ENCODE measurements at places on chromosomes 7 and 10.

GRCh38 chr7:107090457-107090856, 46.0 kb downstream of the PRKAR2B start:
- no peak for DNase-seq

DNA sequence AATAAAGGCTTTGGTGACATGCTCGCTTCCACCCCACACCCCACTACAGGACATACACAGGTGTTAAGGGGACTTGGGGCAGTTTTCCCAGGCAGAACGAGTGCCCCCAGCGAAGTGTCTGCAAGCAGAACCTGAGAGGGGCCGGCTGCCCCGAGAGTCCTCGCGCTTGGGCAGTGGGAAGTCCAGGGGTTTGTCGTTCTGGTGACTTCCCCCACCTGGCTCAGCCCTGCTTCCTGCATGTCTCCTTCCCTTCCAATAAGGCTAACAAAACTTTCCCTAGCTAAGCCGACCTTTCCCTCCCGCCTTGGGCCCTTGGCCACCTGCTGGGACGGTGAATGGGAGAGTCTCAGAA, 916 bp downstream of the VWA2 start:
- no peak for DNase-seq

GRCh38 chr10:103449208-103450144, 2.7 kb downstream of the CALHM2 start:
- DNase-seq: no peak

DNA sequence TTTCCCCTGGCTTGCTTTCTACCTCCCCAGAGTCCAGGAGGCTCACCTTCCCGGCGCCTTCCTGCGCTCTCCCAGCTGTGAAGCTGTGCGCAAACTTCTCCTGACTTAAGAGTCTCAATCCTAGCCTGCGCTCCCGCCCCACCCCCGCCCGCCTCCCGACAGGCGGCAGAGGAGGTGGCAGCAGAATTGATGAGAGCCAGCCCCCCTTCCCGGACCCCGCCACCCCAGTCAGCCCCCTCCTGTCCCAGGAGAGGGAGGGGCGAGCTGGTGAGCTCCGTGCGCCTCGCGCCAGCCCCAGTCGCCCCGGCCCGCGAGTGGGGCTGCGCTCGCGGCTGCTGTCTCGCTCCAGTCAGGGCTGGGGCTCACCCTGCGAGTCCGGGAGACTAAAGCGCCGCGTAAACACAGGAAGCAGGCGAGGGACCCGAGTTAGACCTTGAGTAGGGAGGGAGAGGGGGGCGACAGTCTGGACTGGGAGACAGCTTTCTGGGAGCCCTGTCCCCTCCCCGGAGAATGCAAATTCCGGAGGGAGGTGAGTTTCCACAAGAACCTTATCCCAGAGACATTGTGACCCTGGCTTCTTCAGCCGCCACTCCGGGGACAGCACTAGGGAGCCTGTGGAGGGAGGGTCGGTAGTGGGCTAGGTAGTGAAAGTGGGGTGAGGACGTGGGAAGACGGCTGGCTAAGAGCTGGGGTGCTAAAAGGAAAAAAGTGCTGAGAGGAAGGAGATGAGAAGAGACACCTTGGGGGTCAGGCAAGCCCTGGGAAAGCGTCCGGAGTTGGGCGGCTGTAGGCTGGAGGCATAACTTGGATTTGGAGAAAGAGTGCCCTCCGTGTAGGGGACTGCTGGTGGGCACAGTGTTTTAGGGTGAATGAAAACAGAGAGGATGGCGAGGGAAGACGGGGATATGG, at the start of gene CALCR:
CALCR (minus strand) TSS at position 79 of the 909 bp plus-strand sequence. CDS start 87,743 bp downstream, outside the sequence.
- no peak for DNase-seq

DNA sequence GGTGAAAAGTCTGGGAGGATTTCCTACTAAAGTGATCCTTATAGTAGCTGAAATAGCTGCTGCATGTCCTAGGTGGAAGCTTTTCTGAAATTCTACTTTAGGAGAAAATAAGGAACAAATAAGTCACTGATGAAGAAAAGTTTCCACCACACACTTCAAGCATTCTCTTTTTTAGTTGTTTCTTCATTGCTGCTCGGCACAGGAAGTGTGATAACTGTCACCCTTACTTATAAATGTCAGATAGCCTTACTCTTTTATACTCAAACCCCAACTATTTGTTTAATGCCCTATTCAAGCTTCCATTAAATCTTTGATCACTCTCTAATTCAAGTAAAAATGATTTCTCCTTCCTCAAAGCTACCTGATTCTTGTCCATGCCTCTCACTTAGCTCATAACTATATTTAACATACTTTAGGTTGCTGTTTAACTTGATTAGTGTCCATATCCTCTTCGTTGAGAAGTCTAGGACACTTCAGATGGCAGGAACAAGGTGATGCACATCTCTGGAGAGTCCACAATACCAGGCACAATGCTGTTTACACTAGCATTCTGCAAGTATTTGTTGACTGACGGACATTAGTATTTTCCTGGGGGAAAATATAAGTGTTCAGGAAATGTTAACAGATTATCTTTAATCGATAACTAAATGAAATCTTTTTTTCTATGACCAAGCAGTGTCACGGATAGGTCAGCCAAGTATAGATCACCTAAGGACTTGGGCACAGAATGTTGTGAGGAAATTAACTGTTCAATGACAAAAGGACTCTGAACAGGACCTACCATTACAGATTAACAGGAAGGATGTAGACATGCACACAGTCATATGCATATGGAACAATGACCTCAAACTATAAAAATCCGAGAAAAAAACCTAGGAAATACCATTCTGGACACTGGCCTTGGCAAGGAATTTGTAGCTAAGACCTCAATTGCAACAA, 67.4 kb downstream of the ZNF438 start:
- no peak for DNase-seq

DNA sequence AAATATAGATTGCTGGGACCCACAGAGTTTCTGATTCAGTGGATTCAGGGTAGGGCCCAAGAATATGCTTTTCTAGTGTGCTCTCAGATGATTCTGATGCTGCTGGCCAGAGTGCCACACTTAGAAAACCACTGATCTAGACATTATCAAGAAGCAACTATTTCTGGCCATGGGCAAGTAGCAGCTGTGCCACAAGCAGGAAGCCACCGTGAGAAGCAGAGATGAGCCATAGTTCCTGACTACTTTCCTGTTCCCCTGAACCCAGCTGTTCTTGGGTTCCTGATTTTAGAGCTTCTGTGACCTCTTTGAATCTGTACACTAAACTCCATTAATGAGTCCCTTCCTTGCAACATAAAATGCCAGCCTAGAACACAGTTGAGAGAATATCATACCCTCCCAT, 38.1 kb upstream of the PIK3AP1 start:
- no peak for DNase-seq

- no peak for DNase-seq
Observed at GRCh38 chr7:29287366-29287765, 92.8 kb downstream of the CHN2 start.

GRCh38 chr7:66682350-66683093, 53.8 kb downstream of the KCTD7 start:
- peak; percentile 33 for DNase-seq

- DNase-seq: no peak
Observed at GRCh38 chr10:79982362-79982800, 33.5 kb upstream of the SFTPD start.

DNA sequence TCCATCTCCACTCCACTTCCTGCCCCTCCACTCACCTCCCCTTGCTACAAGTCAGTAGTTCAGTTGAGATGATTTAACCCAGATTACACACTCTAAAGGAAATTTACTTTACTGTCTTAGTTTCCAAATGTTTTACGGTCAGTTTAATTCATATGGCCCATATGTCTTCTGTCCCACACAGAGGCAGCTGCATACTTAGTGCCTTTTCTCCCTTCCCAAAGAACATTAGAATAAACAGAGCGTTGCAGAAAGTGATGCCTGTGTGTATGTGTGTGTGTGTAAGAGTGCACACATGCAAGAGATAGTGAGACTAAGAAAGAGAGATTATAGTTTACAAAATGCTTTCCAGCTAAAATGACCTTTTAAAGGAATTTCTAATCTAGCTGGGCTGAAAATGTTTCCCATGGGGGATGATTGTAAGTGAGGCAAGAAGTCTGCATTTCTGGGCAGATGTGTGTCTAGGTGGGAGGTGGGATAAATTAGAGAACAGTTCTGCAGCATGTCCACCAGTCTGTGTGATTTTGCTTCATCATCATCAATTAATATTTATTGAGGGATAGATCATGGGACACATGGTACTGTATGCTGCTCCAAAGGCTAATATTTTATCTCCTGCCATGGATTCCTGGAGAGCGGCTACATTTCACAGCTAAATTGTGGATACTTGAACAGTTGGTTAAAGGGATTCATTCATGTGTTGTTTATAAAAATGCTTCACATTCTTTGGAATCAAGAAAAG, 81.5 kb downstream of the NXPH1 start:
- DNase-seq: no peak

DNA sequence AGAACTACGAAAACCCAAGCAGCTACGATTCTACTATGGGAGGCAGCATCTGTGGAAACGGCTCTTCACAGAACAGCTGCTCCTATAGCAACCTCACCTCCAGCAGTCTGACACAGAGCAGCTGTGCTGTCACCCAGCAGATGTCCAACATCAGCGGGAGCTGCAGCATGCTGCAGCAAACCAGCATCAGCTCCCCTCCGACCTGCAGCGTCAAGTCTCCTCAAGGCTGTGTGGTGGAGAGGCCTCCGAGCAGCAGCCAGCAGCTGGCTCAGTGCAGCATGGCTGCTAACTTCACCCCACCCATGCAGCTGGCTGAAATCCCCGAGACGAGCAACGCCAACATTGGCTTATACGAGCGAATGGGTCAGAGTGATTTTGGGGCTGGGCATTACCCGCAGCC, 81.6 kb upstream of the SAMD8 start:
- no peak for DNase-seq

DNA sequence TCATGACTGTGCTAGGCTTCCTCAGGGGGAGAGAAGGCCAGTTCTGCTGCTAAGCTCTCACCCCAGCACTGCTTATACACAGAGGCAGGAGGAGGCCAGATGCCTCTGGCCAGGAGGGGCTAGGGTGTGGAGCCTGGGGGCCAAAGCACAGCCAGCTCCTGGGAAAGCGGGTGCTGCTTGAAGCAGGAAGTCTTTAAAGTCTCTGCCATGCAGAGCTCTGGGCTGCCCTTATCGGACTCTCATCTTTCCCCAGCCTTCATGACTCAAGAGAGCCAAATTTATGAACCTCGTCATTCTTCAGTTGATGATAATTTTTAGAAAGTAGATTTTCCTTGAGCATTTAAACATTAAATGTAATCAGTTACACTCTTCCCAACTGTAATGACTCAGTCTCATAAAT, 11.2 kb upstream of the TSPAN14 start:
- no peak for DNase-seq

- no peak for DNase-seq
Observed at GRCh38 chr10:21183025-21183424, 285.9 kb upstream of the NEBL start.

GRCh38 chr10:32976338-32976737, 18.3 kb upstream of the ITGB1 start:
- DNase-seq: no peak

DNA sequence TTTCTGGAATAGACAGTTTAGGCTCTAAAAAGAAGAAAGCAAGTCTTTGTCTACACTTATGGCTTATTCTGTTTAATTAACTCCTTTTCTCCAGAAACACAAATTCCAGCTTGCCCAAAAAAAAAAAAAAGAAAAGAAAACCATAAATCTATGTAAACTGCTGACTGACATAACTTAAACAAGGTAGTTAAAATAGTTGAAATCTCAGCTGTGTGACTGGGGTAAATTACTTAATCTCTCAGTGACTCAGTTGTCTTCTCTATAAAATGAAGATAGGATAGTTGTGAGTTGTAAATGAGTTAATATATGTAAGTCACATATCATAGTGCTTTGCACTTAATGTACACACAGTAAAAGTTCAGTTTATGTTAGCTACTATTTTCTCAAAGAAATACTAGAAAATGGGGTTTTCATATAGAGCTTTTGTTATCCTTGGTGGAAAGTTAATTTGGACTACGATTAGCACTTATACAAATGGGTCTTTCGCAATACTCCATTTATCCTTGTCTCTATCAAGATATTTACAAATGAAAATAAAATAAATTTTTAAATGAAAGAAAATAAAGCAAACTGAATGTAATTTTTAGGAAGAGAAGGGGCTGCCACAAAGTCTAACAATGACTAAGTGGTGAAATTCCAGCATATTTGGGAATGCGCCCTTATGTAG, 200.9 kb downstream of the MBL2 start:
- no peak for DNase-seq

GRCh38 chr7:74449809-74450397, 3.8 kb upstream of the GTF2IRD1 start:
- peak; percentile 34 for DNase-seq

DNA sequence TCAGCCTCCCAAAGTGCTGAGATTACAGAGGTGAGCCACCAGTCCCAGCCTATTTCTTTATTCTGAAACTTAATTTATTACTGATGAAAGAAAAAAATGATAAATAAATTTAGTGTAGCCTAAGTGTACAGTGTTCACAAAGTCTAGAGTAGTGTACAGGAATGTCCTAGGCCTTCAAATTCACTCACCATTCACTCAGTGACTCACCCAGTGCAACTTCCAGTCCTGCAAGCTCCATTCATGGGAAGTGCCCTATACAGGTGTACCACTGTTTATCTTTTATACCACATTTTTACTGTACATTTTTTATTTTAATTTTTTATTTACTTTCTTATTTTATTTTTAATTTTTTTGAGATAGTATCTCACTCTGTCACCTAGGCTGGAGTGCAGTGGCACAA, 12.2 kb downstream of the MRLN start:
- no peak for DNase-seq

DNA sequence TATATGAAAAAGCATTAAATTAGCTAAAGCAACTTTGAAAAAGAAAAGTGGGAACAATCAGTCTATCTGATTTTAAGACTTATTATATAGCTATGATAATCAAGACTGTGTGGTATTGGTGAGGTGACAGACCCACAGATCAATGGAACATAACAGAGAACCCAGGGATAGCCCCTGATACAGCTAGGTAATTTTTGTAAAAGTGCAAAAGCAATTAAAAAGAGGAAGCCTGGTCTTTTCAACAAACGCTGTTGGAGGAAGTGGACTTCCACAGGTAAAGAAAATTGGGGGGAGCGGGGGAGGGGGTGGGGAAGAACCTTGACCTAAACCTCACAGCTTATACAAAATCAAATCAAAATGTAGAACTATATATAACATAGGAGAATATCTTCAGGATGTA, 45.4 kb downstream of the GNA12 start:
- no peak for DNase-seq

GRCh38 chr7:74051193-74051592, 23.2 kb downstream of the ELN start:
- DNase-seq: no peak

DNA sequence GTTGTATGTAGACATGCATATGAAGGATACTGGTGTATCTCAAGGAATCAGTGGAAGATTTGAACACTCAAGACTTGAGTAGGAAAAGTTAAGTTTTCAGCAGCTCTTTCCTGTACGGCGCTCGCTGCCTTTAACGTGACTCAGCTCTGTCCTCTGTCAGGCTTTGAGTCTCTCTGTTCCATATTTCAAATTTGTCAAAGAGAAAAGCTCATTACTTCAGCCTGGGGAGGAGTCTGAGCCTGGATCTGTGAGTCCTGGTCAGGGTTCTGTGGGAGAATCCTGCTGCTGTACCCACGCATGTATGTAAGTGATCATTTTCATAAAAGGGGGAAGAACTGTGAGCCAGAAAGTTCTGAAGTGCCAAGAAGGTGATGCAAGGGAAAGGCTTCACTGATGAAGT, 13.8 kb upstream of the MPP7 start:
- DNase-seq: no peak

Data from dorsolateral prefrontal cortex (tissue), 122 donors.